ENCODE measurements at places on chromosomes 5 and 9.

DNA sequence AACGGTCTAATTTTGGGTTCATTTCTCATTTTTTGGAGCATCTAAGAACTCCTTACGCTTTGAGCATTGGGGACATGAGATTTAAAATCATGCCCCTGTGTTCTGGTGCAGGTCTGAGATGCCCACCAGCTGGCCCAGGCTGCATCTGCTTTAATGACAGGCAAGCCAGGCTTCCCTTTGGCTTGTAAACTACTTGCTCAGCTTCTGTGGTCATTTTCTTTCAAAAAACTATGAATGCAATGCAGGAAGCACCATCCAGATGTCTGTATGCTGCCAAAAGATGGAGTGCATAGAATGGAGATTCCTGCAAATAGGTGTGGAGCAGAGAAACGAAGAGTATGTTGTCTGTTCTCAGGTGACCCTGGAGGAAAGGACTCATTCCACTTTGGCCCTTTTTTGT is 399.9 kb upstream of the ADAMTSL1 start:
- DNase-seq, result no peak

DNA sequence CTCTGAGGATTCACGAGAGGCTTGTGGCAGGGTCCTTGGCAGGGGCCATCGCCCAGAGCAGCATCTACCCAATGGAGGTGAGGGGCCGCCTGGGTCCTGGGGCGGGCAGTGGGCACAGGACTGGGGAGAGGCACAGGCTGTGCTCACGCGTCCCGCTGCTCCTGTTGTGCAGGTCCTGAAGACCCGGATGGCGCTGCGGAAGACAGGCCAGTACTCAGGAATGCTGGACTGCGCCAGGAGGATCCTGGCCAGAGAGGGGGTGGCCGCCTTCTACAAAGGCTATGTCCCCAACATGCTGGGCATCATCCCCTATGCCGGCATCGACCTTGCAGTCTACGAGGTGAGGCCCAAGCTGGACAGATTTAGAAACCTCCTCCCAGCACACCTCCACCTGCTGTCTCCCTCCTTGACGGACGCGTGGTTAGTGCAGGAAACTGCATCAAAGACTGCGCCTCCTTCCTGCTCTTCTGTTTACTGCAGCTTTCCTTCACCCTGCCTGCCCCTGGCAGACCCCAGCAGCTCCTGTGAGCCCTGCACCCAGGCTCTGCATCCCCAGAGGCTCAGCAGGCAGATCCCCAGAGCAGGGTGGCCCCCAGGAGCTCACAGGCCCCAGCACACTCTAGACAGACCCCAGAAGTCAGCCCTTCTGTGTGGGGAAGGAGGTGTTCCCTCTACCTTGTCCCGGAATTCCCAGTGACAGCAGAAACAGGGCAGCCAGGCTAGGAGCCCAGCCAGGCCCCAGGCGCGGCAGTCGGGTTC is 21.2 kb downstream of the PTGES2 start:
- DNase-seq, result no peak

DNA sequence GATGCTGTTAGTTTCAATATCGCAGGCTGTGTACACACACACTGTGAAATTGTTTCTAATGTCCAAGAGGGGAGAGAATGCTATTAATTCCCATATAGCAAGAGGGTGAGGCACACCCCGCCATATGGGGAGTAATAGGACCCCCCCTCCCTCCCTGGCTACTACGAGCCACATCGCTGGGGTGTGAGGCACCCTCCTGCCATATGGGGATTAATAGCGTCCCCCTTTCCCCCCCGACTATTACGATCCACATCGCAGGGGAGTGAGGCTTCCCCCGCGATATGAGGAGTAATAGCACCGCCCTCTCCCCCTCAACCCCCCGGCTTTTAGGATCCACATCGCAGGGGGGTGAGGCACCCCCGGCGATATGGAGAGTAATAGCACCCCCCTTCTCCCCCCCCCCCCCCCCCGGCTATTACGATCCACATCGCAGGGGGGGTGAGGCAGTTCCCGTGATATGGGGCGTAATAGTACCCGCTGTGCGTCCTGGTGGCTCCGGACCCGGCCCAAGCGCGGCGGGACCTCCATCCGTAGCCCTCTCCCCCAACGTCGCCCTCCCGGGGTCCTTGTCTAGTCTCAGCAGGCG is 494 bp upstream of the STK32A start:
- DNase-seq, result no peak

GRCh38 chr9:89312222-89312571 is 1.2 kb downstream of the CKS2 start:
- no peak for DNase-seq

DNA sequence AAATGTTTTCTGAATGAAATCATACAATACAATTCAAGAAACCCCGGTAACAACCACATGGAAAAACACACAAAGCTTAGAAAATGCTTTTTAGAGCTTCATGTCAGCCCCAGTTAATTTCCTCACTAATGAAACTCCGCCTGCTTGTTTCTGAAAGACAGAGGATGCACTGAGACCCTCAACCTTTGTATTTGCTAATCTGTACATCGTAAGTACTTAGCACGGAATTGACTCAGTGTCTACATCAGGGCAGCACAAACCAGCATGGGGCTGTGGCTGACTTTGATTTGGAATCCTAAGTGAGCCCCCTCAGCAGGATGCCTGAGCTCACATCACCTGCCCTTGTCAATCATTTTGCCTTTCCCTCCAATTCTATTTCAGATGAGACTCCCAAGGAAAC is 499.1 kb upstream of the MPDZ start:
- DNase-seq, result no peak

- no peak for DNase-seq
Measured at GRCh38 chr5:72651109-72651508, 143.9 kb upstream of the ZNF366 start.

- DNase-seq, result no peak
Measured at GRCh38 chr5:88825584-88826315, 57.2 kb downstream of the MEF2C start.

DNA sequence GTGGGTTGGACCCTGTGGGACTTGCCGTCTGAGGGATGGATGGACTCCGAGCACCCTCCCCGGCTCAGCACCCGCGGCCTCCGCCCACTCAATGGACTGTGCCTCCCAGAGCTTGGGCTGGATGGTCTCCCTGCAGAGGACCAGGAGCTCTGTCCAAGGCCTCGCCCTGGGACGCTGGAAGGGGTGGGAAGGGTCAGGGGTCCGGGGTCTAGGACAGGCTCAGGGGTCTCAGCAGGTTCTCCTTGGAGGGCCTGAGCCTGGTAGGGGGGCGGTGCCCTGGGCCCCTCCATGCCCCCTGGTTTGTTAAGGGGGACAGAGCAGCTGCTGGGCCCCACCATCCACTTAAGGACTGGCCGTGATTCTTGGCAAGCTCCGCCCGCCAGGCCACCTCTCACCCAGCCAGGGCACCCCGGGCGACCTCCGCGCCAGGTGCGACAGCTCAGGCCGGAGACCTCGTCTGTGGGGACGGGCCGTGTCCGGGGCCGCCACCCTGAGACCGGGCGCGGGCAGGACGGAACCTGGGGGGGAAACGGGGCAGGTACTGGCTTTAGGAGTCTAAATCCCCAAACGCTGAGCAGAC is 29.2 kb downstream of the EXOC3 start:
- DNase-seq, result no peak

DNA sequence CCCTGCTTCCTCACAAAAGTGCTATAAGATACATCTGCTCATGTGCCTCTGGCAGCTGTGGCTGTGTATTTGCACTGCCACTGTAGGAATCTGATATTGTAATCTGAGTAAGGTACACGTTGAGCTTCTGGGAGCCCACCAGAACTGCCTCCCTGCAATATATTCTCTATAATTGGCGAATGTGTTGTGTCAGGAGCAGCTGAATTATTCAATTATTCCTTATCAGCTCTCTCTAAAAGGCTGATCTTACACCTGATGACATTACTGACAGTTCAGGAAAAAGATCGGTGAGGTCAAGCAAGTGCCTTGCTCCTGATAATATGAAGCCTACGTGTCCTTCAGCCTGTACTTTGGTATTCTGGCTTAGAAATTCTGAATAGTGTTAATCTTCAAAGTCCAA is 1015.0 kb downstream of the CDH9 start:
- DNase-seq, result no peak

- no peak for DNase-seq
Measured at GRCh38 chr9:69391946-69392345, 66.9 kb downstream of the ENTREP1 start.

Data from germinal center (tissue), 1 donor.